ENCODE measurements at places on chromosomes 13 and 19.

DNA sequence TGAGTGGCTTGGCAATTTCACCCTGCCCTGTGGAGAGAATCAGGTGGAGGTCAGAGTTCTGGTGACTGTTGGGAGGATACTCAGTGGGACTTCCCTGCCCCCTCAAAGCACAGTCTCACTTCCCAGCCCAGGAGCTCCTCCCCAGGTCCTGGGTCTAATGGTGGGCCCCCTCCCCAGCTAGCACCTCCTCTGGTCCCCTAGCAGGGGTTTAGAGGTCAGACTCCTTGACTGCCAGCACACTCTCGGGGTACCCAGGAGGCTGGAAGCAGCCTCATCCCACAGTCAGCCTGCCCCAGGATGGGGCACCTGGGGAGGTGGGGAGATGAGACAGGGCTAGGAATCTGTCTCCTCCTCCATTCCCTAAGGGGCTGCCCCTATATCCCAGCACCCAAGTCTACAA, 65.2 kb downstream of the COLGALT1 start:
- DNase-seq: no peak

DNA sequence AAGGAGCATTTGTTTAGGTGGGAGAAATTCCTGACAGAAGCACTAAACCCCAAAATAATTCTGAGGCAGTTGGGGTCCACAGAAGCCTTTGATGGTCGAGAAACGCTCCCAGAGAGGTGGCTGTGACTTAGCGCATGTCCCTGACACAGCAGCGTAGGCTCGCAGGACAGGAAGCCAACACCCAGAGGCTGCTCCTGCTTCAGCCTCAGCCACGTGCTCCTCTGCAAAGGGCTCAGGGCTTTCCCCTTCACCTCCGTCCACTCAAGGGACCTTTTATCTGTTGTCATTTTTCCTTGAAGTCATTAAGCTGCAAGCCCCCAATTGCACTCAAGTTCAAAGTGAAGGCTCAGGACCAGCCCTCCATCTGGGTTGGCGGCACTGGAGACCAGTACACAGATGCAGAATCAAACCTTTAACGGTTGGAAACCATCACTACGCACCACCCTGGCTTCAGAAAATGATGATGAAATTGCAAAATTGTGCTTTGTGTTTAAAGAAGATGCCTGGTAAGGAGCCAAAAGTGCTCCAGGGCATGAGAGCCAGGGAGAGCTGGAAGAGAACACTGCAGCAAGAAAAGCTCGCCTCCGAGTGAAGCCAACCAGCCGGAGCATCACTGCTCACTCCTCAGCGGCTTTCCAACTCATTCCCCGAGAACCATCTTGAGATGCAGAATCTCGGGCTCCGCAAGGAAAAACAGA, 219.6 kb downstream of the RAP2A start:
- DNase-seq: no peak

GRCh38 chr19:28294395-28294794, 918.6 kb downstream of the UQCRFS1 start:
- DNase-seq: peak; percentile 76

DNA sequence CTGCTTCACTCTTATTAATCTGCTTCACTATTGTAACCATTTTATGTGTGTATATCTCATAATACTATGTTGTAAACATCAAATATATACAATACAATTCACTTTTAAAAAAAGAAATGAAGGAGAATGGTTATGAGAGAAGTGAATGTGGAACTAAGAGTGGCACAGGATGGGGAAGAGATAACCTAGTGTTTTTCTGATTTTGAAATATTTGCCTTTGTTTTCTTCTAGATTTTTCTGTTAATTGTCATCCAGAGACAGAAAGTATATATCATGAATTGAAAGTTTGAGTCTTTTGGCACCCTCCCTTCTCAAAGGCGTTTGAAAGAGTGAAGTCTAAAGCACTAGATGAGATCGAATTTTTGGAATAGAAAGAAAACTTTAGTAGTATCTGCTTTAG, 2.8 kb downstream of the DNAJC3 start:
- no peak for DNase-seq

DNA sequence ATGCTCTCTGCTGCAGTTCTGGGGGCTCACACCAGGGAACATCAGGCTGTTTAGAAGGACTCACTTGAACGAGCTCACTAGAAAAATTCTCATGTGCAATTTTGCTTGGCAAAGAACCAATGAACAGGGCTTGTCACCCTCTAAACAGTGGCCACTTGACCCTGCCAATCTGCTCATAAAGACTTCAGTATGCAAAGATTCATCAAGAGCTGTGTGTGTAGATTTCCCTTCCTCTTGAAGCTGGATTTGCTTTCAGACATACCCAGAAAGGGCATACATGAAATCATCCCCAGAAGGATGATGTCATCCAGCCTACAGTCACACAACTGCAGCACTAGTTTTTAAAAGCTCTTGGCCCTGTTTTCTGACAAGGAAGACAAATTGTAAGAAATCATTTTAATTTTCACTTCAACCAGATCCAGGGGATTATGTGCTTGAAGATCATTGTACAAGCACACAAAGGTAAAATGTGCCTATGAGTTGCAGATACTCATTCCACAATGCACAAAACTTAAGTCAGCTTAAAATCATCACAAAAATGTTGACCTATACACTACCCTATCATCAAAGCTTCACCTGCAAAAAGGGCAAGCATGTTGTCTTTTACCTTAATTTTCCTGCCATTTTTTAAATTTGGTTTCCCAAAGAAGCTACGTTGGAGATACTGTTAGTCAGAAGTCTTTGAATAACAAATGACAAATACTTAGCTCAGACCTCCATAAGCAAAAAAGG, 5.2 kb upstream of the STK24 start:
- peak; percentile 72 for DNase-seq

DNA sequence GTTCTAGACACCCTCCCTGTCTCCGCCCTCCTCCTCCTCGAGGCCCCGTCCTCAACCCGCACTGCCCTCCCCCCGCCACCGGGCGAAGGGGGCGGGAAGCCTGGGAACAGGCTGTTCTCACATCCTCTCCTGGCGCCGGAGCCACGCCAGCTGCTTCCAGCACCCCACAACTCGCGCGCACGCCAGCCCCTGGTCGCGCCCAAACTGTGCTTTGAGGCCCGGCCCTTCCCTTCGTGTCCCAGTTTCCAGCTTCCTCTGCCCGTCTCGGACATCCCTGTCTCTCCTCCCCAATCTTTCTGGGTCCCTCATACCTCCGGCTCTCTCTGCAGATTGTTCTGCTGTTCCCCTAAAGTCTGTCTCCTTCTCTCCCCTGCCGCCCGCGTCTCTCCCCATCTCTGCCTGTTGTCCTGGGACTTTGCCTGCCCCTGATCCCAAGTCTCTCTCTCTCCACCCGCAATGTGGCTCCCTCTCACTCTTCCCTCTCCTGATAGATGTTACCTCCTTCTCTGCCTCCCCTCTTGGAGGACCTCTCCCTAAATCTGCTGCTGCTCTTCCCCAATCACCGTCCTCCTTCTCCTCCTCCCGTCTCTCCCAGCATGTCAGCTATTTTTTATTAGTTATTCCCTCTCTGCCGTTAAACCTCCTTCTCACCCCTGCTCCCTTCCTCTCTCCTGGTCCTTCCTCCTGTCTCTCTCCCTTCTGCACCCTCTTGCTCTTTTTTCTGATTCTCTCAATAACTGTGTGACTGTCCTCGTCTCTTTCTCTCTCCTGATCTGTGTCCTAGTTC, 14.2 kb downstream of the DPF1 start:
- DNase-seq: peak; percentile 44

DNA sequence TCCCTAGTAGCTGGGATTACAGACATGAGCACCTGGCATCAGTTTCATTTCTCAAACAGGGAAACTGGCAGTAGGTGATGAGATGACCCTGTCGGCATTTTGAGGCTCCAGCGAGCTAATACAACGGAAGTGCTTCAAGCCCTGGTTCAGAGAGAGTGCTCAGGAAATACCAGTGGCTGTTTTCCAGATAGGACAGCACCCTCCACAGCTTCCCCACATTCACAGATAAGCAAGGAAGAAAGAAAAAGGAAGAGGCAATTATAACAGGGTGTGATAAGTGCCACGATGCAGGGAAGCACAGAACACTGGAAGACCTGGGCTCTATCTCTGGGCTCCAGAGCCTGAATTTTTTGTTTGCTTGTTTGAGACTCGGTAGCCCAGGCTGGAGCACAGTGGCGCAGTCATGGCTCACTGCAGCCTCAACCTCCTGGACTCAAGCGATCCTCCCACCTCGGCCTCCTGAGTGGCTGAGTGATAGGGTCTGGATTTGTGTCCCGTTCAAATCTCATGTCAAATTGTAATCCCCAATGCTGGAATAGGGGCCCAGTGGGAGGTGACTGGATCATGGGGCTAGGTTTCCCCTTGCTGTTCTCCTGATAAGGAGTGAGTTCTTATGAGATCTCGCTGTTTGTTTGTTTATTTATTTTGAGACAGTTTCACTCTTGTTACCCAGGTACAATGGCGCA, 43.5 kb downstream of the PIN1 start:
- no peak for DNase-seq

DNA sequence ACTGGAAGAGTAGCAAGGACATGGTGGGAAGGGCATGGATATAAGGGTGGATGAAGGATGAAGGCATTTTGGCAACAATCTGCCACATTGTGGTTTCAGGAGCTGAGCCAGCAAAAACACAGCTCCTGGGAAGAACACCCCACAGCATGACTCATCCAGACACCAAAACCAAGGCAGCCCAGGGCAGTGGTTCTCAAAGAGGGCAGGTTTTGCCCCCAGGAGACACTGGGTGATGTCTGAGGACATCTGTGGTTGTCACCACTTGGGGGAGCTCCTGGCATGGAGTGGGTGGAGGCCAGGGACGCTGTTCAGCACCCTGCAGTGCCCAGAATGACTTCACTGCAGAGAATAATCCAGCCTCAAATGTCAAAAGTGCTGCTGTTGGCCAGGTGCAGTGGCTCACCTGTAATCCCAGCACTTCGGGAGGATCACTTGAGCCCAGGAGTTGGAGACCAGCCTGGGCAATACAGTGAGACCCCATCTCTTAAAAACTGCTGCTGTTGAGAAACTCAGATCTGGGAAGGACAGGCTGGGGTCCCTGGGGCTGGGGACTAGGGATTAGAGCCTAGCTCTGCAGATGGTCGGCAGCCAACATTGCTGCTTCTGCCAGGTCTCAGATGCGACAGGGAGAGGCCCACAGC, 16.1 kb downstream of the ZFR2 start:
- peak; percentile 88 for DNase-seq

GRCh38 chr19:5050067-5050656, 81.2 kb downstream of the KDM4B start:
- no peak for DNase-seq

- no peak for DNase-seq
Observed at GRCh38 chr13:22091971-22092300, 421.1 kb downstream of the FGF9 start.

DNA sequence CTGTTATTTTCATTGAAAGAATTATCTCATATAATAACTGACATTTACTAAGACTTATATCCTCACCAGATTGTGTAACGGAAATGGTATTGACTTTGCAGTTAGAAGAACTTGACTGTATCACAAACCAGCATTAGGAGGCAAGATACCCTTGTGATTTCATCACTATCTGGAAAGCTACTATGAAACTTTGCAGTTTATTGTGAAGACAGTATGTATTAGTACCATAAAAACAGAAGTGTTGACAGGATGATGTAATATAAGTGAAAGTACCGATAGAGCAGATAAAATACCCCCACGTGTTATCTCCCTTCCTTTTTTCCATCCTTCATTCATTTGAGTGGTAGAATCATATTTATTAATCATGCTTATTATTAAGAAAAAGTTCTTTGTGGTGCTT, 365.7 kb upstream of the KLHL1 start:
- DNase-seq: no peak

DNA sequence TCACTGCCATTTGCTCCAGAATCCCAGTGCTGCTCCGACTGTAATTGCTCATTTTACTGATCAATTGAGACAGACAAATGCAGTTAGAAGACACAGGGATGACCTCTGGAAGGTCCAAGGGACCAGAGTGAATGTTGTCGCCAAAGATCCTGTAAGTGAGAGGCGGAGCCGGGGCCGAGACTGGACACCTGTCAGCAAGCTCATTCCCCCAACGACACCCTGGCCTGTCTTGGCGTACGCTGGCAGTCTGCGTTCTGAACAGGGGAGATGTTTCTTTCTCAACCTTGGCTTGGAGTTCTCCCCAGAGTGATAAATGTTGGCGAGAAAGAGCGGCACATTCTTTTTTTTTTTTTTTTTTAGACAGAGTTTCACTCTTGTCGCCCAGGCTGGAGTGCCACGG, 24.2 kb downstream of the GADD45B start:
- no peak for DNase-seq

- no peak for DNase-seq
Observed at GRCh38 chr13:86684402-86684801, 885.2 kb upstream of the SLITRK6 start.

GRCh38 chr13:80835902-80836301, 495.0 kb upstream of the SPRY2 start:
- no peak for DNase-seq

DNA sequence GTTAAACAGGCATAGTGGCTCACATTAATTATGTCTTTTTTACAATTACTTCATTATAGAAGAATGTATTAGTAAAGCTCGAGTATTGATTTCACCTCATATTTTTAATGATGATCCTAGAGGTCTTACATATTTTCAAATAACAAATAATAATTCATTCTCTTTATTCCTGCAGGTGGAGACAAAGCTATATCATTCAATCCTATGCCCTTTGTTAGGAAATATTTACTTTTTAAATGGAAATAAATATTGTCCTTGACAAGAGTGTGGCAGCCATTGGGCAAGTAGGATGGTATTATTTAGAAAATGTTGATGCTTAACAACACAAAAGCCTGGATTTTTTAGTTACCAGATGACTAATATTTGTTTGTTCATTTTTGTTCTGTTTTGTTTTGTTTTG, 127.6 kb downstream of the COG6 start:
- DNase-seq: peak; percentile 28

GRCh38 chr19:45446944-45447343, 20.9 kb upstream of the FOSB start:
- no peak for DNase-seq

DNA sequence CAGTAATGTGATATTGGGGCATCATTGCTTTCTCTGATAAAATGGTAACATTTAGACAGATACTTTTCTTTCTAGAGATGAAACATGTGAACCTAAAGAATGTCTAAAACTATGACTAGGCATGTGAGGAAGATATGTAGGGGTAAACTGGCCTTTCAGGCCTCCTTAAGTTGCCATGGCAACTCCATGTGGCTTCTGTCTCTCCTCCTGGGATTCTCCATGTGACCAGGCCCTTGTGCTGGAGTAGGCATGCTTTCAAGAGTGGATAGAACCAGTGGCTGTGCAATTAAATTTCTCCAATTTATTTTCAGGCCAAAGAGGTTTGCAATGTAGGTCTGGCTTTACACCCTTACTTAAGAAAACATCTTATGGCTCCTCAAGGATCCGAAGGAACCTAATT, 130.8 kb downstream of the OLFM4 start:
- DNase-seq: no peak

- no peak for DNase-seq
Observed at GRCh38 chr13:21458451-21458812, 671 bp downstream of the ZDHHC20 start.

DNA sequence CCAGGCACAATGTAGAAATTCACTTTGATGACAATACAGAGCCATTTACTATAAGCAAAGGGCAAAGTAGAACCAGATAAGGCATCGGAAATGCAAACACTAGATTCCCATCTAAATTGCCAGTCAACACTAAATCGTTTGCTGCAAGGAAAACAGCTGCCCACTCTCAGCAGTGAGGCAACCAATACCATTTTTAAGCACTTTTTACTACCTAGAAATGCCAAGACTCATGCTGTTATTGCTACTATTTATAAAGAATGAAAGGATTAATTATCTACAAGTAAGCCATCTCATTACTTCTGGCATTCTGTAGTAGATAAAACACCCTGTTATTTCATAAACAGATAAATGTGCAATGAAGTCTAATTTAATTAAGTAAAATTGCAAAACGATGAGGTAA, 422.0 kb downstream of the FGF14 start:
- no peak for DNase-seq

GRCh38 chr13:50699874-50700663, 143.4 kb downstream of the DLEU7 start:
- no peak for DNase-seq
